Astrocyte of the hippocampus (primary cell): ENCODE measurements at places on chromosomes 3 and 15.

GRCh38 chr3:159929171-159930141 lies 59.2 kb upstream of the IL12A start:
- DNase-seq = peak; percentile 71

DNA sequence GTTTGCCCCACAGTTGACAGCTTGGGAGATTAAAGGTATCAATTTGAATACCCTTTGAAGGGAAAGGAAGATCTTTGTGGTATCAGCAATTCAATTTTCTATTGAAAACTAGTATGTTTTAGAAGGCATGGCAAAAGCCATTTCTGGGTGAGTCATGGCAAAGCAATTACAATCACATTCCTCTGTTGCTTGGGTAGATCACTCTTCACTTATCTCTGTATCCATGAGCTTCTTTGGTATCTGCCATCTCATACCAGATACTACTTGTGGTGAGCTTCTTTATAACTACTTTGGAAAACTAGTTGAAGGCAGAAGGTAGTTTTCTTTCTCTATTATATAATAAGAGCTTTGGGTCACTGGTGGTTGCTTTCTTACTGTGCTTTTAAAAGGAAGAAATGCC lies 28.3 kb upstream of the LSAMP start:
- DNase-seq = peak; percentile 41

- DNase-seq = peak; percentile 57
These were observed 10.5 kb downstream of the SLC6A6 start for GRCh38 chr3:14412831-14413380.

- peak; percentile 67 for DNase-seq
These were observed 3.2 kb upstream of the NR2E3 start for GRCh38 chr15:71807125-71807629.

GRCh38 chr3:154301561-154301960 lies 22.7 kb downstream of the DHX36 start:
- DNase-seq = no peak

DNA sequence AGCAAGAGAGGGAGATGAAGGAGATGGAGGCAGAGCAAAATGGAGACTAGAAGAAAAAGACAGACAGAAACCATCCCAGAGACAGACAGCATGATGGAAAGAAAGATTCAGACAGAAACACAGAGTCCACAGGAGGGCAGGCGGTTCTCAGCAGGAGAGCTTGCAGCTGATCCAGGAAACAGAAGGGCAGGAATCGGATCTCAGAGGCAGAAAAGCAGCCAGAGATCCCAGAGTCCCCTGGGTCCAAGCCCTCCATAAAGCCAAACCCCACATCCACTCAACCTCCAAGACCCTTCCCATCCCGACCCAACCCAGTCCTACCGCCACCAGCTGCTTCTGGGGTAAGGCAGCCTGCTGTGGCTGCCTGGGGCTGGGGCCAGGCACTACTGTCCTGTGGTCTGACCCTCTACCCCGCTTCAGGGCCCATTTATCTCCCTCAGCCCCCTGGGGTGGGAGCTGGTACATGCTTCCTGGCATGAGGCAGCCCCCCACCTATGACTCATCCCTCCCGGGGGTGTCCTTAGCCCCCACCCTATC lies at the start of gene UCN2:
Gene UCN2, minus strand, starts transcription at position 400 of the 537 bp plus-strand sequence. CDS start 657 bp downstream, outside the sequence.
- DNase-seq = peak; percentile 53

GRCh38 chr3:171183042-171183441 lies 156.5 kb upstream of the SLC2A2 start:
- no peak for DNase-seq

DNA sequence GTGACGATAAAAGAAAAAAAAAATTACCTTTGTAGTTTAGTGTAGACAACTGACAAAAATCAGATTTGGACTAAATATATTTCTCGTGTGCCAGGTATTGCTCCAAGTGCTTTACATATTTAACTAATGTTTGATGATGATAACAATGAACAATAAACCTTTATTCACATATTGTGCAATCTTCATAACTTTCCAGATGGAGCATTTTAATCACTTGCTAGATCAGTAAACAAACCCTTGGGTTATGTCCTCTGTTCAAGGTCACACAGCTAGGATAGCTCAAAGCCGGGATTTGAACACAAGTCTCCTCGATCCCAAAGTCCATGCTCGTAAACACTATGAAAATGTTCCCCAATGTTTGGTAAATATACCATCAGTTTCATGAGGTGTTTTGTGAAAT lies 14.5 kb downstream of the NCEH1 start:
- DNase-seq = no peak

- no peak for DNase-seq
These were observed 598.4 kb downstream of the FHIT start for GRCh38 chr3:60652829-60653228.

DNA sequence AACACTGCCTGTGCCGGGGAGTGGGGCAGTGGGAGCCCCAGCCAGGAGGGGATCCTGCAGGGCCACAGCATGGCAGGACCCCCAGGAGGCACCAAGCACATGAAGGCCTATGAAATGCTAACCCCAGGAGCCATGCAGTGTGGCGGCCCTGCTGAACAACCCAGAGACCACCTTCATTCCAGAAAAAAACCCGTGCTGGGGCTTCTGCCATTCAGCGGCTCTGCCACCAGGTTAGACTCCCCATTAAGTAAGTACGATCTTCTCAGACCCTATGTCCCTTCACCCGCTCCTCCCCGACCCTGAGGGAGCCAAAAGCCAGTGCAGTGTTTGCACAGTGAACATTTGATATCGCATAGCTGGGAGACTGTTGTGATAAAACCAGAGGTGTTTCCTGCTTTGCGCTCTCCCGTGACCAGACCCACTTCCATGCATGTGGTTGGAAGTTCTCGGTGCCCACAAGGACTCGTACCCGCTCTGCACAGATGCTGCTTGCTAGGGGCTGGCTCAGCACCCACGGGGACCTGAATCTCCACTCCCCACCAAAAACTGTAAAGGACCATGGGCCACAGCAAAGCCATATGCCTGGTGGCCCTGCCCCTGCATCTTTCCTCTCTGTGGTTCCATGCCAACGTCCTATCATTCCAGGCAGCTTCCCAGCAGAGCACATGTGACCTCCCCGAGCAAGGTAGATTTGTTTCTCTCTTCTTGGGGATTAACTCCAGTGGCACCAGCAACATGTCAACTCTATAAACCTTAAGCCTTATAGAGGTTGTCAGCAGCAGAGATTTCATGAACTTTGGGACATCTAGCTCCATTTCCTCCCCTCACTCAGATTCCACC lies 5.3 kb downstream of the PLA2G4D start:
- DNase-seq = no peak

DNA sequence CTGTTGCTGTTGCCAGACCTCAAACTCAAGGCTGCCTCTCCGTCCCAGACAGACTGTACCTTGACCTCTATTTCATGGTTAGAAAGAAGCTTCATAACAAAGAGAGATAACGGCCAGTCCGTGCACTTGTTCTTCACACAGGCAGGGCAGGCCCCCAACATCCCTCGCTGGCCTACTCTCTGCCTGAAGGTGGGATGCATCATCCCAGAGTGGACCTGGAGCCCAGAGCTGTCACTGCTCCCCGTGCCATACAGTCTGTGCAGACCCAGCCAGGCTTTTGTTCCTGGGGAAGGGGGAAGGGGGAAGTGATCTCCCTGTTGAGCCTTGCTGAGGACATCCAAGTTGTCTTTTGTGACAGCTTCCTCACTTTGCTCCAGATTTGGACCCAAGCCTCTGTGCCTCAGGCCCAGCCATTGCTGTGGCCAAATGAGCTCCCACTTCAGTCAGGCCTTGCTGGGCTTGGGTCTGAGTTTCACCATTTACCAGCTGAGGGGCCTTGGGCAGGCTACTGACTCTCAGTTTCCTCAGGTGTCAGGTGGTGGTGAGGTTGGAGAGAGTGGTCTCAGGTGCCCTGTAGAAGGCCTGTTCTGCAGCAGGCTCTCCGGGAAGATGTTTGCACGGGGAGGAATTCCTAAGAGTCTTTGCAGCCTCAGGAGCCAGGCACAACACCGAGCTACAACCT lies 141.6 kb downstream of the DNAJB8 start:
- DNase-seq = no peak

DNA sequence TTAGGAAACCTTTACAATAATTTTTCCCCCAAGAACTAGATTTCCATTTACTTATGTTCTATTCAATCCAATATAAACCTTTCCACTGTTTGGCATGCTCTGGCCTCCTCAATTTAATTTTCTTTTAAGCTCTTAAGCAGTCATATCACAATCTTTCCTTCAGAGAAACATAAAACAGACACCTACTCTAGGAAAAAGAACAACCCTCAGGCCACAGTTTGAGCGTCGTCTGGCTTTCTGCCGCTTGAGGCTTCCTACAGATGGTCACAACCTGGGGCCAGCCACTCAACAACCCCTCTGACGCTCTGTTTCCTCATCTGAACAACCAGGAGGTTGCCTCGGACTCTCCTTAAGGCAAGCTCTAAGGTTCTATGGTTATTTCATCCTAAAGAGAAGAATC lies 143.3 kb downstream of the ADAMTS17 start:
- DNase-seq = no peak

DNA sequence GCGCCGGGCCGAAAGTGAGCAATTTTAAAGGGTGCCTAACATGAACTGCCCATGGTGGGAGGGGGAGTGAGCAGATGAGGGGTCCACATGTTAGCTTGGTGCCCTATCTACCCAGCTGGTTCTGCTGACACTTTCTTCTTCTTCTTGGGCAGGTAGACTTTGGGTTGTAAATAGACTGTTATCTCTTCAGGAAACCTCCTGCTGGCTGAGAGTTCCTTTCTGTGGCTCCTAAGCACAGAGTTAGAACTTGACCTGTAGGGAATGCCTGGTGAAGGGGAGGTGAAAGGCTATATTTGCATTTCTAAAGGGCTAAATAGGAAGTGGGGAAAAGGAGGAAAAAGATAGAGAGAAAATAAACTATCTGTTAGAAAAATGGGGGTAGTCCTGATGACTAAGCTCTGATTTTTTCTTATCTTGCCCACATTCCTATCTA lies 521.4 kb upstream of the TGFBR2 start:
- DNase-seq = no peak

DNA sequence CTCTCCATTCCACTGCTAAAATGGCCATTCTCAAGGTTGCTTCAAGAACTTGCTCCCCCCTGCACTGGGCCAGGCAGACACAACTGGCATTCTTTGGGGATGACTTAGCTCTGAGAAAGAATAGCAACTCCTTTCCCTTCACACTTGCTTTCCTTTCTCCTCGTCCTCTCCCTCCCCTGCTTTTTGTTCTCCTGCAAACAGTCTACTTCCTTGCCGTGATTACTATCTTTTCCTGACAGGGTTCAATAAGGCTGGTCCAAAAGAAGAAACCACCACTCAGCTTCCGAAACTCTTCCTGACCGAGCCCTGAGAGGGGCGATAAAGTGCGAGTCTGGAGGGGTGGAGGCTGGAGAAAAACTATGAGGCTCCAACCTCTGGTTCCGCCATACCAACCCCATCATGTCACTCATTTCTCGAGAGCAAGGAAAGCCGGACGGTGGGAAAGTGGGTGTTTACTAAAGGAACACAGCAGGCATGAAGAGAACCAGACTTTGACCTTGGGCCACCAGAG lies 5.0 kb downstream of the AMOTL2 start:
- DNase-seq = peak; percentile 77

- DNase-seq = no peak
These were observed 333.5 kb upstream of the NR2E3 start for GRCh38 chr15:71476823-71477222.
